ENCODE measurements at places on chromosomes 2 and 18.
A peak's percentile ranks its signal among the peaks of the same experiment; 100 is the strongest.

DNA sequence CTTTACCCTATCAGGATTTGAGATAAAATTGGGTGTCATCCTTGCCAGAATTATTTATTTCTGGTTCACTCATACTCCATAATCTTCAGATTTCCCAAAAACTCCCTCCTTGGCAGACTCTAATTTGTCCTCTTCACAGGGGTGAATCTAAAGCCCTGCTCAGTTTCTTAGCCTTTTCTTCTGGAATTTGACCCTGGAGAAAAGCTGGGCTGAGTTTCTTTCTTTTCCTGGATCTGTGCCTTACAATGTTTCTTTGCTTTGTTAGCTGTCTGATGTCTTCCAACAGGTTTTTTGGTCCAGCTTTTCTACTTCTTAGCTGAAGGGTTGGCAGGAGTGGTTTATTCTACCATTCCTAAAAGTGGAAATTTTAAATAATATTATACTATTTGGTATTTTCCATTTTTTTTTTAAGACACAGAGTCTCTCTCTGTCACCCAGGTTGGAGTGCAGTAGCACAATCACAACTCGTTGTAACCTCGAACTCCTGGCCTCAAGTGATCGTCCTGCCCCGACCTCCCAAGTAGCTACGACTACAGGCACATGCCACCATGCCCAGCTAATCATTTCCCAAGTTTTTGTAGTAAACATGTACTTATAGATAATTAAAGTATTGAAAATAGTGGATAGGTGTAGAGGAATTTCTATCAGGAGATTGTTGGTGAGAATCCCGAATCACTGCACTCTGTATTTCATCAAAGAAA, 138.4 kb upstream of the TWIST2 start:
- DNase-seq: no peak

GRCh38 chr18:13452388-13452811, 233.8 kb downstream of the LDLRAD4 start:
- DNase-seq: no peak

DNA sequence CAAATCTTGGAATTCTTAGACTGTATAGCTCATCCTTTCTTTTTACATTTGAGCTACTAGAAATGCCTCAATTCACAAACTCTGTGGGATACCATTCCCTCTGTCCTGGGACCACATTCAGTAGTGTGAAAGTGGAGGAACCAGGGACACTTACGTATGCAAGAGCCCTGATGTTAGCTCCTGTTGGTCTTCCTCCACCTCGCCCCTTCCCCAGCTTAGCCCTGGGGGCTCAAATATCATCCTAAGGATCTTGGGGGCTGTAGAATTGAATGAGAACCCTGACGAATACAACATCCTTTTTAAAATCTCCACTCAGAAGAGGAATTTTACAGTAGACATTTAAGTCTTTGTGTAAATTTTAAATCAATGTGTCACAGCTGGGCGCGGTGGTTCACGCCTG, 65.2 kb upstream of the RAPH1 start:
- DNase-seq: no peak

DNA sequence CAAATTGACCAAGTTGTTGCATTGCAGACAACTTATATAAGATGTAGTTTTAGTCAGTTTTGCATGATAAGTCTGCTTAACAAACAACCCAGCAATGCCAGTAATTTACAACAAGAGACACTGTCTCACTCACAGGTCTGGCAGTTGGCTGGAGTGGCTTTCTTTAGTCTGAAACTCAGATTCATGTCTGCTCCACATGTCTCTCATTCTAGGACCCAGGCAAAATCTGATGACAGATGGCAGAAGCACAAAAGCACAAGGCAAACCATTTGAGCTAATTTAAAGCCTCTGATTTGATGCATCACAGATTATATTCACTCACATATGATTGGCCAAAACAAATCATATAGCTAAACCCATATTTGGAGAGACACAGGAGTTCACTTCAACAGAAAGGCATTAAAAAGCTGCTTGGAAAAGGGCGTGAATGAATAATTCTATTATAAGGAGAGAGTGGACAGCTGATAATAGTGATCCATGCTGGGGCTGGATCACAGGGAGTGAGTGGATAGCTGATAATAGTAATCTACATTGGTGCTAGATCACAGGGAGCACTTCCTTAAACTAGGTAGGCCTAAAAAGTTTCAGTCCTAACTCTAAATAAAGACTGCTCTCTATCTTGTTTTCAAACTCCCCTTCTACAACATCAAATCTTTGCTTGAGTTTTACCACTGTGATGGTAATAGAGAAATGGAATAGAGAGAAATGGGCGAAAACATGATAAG, 593.2 kb upstream of the ZNF804A start:
- DNase-seq: no peak

DNA sequence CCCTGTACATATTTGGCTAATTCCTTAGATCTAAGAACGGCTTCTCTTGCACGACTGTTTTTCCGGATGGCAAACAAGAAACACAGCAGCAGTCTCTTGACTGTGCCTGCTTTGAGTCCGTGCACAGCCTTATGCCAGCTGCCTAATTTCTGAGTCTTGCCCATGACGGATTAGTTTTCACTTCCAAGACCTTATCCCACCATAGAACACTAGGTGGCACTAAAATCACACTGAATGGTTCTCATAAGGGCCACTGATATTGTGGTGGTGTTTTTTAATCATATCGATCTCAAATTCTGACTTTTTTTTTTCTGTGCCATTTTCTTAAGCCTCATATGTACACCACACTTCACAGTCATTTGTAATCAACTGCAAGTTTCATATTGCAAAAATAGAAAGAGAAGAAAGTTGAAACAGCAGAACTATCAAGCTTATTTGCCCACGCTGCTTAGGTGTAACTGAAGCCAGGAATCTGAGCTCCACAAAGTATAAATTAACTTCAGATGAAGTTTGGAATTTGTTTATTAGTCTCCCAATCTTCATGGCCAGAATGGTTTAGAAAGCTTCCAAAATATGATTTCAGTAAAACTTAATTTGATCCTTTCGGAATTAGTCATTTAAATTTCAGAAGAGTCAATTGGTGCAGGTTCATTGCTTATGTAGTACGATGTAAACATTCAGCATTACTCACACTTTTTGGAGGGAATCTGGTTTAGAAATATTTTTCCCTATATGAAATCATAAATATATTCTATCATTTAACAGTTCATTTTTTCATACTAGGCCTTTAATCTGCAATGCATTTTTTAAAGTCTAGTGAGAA, 45.5 kb upstream of the SCN7A start:
- no peak for DNase-seq

DNA sequence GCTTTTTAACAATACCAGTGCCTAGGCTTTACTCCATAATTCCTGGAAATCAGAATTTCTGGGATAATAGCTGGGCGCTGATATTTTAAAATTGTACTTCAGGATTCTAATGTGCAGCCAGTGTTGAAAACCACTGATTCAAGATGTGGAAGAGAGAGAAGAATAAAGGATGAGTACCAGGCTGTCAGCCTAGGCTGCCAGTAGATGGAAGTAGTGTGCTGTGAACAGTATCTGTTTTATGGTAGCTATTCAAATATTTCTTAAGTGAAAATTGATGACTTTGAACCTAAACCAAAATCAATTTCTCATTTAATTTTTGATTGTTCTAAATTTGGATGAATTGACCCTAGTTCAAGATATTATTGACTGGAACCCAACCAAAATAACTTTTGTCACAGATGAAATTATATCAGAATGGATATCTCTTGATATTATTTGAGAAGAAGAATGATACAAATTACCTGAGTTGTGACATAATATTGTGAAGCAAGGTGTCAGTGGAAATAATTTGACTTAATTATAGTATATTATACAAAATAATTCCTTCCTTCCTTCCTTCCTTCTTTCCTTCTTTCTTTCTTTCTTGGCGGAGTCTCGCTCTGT, 88.0 kb downstream of the COMMD1 start:
- DNase-seq: no peak

DNA sequence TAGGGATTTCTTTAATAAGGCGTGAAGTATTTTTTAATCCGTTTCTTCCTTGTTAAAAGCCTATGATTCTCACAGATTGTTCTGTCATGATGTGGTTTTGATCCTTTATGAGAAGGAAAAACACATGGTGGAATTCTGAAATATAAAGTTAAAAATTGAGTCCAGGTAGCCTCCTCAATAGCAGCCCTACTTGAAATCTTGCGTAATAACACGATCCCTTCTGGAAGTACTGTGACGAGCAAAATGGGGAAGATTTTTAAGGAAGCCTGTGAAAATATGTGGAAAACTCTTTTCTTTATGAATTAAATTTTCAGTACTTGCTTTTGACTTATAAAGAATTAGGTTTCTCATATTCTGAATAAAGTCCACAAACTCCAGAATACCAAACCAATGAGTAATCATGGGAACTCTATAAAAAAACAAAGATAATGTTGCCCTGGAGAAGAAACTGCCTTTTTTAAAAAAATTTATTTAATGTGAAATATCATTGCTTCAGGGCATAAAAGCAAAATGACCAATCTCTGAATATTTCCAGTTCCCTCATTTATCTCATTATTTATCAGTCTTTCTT, 476.4 kb upstream of the ZEB2 start:
- DNase-seq: no peak

DNA sequence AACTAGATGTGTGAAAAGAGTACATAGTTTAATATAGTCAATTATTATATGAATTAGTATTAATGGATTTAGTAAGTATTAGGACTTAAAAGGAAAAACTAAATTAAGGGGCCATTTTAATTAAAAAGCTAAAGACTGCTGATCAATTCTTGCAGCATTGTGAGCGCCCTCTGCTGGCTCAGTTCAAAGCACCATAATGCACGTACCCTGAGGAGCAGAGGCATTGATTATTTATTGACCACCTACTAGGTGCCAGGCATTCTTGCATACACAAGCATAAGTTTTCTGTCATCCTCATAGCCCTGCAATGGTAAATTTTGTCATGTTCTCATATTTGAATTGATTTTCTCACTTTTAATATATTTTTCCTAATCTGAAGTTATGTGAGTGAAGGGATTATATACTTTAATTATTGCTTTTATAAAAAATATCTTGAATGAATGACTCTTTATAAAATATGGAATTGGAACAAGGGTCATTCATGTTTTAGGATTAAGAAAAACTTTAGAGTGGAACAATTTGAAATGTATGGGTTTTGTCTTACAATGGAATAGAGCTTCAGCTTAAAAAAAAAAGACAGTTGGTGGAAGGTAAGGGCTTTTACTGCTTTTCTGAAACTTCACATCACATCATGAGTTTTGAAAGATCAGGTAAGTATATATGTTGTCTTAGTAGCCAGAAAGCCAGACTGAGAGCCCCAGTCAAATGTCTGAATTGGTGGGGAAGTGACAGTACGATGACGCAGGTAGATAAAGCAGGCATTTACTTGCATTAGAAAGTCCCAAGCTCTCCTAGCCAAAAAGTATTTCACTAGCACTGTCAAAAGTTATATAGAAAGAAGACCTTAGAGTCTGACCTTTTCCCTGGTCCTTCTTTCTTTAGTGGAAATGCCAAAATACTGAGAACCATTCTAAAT, 9.7 kb downstream of the ITGA4 start:
- DNase-seq: peak; percentile 84

DNA sequence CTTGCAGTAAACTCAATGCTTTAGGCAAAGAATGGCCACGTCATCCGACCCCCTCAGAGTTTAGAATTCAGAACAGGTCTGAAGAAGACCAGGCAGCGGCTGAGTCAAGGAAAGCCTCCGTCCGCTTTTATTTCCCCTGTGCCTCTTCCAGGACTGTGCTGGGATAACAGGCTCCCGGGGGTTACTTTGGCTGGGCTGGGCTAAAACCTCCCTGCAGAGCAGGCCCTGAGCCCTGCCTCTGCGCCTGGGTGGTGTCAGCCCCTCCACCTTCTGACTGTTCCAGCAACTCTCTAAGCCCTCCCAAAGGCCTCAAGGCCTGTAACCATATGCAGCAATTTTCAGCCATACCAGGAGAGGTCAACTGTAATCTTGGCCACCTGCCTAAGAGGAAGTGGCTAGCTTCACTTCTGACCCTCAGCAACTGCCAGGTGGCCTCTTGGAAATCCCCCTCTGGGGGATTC, 166.5 kb downstream of the RPIA start:
- DNase-seq: no peak

DNA sequence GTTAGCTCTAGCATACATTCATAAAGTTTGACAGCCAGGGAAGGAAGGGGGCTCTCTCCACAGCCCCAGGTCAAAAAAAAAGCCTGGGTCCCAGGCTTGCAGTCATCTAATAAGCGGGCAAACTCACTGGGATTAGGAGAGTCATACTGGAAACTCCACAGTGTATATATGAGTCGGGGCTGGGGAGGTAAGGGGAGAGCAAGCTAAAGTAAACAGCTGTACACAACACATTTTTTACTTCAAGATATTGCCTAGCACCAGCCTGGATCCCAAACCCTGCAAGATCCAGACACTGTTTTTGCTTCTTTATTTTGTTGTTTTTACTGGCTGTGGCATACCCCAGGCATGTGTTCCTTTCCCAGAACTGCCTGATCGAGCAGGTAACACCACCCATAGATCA, 291.3 kb upstream of the TANK start:
- no peak for DNase-seq

- no peak for DNase-seq
Measured at GRCh38 chr2:71839826-71840225, 307.8 kb downstream of the CYP26B1 start.

DNA sequence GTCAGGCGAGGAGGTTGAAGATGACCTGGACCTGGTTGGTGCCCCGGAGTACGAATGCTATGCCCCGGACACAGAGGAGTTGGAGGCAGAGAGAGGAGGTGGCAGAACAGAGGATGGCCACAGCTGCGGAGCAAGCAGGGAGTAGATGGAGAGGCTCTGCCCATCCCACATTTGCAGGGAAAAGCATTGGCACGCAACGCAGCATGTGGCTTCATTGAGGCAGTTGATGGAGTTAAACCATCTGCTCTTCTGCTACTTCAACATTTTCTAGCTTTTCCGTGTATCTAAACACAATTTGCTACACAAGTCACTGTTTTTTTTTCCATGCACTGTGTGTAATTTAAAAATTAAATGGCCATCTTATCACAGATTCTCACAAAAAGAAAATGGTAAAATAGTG, 11.8 kb downstream of the RBFA start:
- DNase-seq: no peak

DNA sequence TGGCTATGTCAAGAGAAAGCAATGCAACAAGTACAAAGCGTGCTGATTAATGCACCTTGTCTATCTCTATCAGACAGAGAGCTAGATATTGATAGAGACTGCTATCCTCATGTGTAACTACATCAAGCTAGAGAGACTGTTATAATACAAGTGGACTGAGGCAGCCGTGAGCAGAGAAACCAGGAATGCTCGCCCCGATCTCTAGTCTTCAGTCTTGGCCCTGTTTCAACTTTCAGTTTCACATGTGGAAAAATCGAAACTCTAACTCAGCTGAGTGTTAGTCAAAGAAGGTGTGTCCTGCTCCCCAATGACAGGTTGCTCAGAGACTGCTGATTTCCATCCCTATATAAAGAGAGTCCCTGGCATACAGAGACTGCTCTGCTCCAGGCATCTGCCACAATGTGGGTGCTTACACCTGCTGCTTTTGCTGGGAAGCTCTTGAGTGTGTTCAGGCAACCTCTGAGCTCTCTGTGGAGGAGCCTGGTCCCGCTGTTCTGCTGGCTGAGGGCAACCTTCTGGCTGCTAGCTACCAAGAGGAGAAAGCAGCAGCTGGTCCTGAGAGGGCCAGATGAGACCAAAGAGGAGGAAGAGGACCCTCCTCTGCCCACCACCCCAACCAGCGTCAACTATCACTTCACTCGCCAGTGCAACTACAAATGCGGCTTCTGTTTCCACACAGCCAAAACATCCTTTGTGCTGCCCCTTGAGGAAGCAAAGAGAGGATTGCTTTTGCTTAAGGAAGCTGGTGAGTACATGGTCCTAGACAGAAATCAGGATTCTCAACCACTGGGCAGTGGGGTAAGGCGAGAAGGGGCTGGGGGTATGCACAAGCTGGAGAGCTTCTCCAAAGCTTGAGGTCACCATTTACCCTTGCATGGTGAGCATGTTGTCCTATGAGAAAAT, at the start of gene RSAD2:
TSS of gene RSAD2 (plus strand) at position 376 of the 903 bp plus-strand sequence. CDS start at position 400, 24 bp downstream.
- peak; percentile 72 for DNase-seq

GRCh38 chr2:126657148-126657635, 1.2 kb downstream of the GYPC start:
- DNase-seq: peak; percentile 31
